Vagina (tissue), 2 donors: ENCODE measurements at places on chromosomes 1 and 21.

DNA sequence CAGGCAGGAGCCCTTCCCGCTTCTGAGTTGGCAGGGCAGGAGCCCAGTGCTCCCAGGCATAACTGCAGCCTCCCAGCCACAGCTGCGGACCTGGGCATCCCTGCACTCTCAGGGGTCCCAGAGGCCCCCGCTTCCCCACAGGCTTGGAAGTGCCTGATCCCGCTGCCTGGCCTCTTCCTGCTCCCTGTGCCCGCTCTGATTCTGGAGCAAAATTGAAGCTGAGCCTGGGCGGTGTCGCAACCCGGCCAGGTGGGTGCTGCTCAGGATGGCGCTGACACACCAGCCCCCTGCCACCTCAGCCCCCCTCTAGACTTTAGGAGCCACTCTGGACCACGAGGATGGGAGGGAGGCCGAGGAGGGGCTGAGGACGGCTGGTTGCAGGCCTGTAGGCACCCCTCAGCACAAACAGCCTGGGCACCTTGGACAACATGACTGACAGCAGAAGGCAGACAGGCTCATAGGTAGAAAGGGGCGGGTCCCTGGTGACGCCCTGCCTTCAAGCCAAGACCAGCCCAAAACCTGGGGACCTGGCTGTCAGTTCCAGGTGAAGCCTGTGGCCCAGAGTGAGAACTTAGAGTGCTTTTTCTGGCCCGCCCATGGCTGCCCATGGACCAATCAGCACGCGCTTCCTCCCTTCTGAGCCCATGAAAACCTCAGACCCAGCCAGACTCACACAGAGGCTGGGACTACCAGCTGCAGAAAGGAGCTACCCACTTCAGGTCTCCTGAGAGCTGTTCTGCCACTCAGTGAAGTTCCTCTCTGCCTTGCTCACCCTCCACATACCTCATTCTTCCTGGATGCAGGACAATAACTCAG lies 7.2 kb downstream of the HLCS start:
- DNase-seq, result no peak

DNA sequence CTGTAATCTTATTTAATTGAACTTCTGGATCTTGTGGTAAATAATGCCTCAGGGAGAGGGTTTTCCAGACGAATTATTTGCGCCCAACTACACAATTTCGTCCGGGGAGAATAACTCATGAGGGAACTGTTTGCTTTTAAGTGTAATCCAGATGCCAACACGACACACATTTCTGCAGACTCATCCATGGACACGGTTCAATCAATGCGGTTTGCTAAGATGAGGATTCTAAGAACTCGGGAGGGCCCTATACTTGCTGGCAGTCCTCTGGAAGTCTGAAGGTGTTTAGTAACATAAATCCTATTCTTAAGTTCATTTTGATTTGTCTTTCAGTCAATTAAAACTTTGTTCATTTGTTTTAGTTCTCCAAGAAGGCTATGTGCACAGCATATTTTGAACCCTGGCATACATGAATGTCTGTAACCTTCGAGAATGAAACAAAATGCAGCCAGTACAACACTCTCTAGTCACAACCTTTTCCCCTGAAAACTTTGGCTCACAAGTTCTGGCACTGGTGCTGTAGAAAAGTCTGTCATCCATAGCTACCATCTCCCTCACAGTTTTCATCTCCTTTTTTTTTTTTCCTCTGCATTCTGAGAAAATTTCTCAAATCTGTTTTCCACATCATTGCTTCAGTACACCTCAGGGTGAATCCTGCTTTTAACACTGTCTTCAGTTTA lies 38.8 kb downstream of the DIPK1A start:
- no peak for DNase-seq

GRCh38 chr1:236767276-236767675 lies 27.8 kb upstream of the MTR start:
- no peak for DNase-seq

GRCh38 chr1:121413821-121414220 lies 229.0 kb downstream of the SRGAP2C start:
- no peak for DNase-seq

GRCh38 chr1:59432531-59433439 lies 135.9 kb downstream of the FGGY start:
- DNase-seq, result no peak

DNA sequence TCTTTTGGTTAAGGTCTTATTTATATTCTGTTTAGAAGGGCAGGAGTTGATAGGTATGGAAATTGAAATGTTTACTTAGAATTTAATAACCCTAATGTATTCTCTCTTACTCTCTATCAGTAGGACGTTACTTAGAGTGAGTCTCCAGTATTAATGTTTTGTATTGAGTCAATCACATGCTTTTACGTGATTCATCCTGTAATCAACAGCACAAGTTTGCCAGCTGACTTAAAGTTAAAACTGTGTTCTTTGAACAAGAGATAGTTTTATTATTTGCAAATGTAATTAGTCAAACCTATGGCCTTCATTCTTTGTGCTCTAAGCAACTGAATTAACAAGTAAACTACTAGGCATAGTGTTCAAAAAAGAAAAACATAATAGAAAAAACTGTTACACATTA lies 57.3 kb downstream of the PKN2 start:
- no peak for DNase-seq
